ENCODE measurements at places on chromosomes 5 and 9.

GRCh38 chr9:117340422-117340821 lies 74.4 kb downstream of the ASTN2 start:
- DNase-seq = no peak

DNA sequence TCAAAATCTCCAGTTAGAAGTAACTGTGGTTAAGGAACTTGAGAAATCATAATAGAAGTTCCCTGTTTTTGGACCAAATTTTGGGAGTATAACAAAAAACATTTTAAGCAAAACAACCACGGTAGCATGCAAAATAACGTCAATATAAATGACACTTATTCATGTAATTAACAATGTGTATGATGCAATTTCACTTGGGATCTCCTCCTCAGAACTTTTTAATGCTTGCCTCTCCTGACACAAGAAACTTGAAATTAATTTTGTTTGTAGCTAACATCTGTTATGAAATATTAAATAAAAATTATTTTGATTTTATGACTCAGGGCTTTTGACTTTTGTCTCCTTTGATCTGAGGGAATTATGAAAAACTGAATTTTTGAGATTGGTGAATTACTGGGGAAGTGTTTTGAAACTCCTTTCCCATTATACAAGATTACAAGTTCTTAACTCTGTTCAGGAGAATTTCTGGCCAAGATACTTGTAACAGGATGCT lies 149.7 kb downstream of the ATP10B start:
- DNase-seq = no peak

- no peak for DNase-seq
These were observed 146.8 kb upstream of the DAPK1 start for GRCh38 chr9:87350915-87351314.

DNA sequence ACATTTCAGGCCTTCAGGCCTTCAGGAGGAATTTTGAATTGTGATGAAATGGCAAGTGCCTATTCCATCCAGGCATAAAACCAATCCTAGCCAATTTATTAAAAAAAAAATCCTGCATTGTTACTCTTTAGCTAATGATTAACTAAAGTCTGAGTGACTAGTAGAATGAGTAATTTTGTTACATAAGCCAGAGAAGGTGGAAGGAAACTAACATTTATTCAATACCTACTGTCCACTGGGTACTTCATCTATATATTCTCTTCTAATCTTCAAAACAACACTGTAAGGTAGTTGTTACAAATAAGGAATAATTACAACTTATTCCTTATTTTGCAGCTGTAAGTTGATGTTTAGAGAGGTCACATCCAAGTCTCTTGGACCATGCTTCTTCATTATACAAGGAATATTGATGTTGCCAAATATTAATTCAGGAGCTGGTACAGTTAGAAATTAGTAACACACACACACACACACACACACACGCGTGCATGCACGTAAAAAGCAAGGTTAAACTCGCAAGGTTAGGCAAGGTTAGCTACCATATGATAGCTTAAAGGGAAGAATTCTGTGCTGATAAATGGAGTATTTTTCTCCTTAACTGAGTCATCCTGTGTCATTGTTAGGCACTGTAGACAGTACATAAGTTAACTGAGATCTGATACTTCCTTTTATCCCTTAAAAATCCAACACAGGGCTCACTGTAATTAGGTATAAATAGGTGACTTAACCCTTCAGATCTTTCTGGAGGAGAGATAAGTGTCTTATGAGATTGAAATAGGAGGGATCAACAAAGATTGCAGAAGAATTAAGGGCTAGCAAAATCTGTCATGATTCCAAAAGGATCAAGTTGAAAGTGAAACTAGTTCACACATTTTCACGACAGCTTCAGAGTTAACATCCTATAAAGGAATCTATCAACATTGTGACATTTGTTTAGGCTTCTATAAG lies 596.9 kb downstream of the PDE4D start:
- no peak for DNase-seq

DNA sequence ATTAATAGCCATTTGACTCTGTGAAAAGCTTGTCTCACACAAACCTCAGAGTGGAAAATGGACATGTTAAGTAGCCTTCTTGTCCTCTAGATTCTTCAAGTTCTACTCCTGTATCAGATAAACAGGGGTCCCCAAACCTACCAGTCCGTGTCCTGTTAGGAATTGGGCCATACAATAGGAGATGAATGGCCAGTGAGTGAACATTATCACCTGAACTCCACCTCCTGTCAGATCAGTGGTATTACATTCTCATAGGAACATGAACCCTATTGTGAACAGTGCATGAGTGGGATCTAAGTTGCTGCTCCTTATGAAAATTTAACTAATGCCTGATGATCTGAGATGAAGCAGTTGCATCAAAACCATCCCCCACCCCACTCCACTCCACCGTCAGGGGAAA lies 136.3 kb downstream of the TMEM232 start:
- no peak for DNase-seq

- no peak for DNase-seq
These were observed 162.6 kb downstream of the CPLANE1 start for GRCh38 chr5:37086466-37087173.

GRCh38 chr9:111919875-111920274 lies 23.3 kb downstream of the UGCG start:
- DNase-seq = no peak

- no peak for DNase-seq
These were observed 254.8 kb upstream of the PDE4D start for GRCh38 chr5:60148366-60148765.

DNA sequence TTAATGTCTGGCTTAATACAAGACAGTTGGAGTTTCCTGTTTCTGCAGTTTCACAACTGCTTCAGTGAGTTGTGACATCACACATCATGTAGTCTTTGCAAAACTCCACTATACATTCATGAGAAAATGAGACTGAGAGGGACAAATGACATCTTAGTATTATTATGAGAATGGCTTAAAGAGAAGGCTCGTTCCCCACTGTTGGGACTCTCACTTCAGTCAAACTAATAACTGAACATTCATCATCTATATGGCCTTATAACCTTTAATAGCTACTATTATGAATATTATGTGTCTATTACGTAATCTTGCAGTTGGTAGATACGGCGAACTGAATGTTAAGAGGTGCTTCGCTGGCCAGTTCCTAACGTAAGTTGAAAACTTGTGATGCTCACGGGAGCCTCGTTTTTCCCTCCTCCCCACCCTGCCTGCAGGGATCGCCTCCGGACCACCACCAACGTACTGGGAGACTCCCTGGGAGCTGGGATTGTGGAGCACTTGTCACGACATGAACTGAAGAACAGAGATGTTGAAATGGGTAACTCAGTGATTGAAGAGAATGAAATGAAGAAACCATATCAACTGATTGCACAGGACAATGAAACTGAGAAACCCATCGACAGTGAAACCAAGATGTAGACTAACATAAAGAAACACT lies 79.4 kb downstream of the SLC1A3 start:
- no peak for DNase-seq

DNA sequence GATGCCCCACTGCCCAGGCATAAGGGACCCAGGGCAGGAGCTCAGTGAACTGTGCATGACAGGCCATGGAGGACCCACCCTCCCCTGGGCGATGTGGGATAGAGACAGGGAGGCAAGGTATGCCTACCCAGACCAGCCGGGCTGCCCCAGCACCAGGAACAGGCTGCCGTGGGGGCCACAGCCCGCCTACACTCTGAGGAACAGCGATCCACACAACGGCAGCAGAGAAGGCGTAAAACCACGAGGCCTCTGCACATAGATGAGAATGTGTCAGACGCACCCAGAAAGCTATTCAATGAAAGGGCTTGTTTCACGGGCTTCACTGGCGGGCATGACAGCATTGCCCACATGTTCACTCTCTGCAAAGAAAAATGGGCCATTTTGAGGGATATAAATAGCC lies 49.5 kb downstream of the SEMA4D start:
- no peak for DNase-seq

GRCh38 chr9:98810102-98810842 lies 2.8 kb downstream of the GALNT12 start:
- DNase-seq = no peak

- no peak for DNase-seq
These were observed 19.0 kb downstream of the FBXW5 start for GRCh38 chr9:136925414-136926153.

- no peak for DNase-seq
These were observed 38.3 kb upstream of the TENT4A start for GRCh38 chr5:6674886-6675285.

DNA sequence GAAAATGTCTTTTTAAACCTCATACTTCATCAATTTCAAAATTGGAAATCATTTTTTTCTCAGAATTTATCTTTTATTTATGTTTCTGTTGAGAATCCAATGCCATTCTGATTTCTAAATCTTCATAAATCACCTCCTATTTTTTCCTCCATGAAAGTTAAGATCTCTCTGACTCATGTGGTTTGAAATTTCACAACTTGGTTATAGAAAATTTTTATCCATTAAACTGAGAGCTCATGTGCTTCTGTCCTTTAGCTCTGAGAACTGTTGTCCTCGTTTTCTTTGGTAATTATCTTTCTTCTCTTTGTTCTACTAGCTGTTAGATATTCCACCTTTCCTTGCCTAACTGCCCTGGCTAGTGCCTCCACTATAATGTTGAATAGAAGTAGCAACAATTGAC lies 1.5 kb upstream of the RNF180 start:
- no peak for DNase-seq

GRCh38 chr9:27145143-27145542 lies 36.1 kb downstream of the TEK start:
- no peak for DNase-seq

DNA sequence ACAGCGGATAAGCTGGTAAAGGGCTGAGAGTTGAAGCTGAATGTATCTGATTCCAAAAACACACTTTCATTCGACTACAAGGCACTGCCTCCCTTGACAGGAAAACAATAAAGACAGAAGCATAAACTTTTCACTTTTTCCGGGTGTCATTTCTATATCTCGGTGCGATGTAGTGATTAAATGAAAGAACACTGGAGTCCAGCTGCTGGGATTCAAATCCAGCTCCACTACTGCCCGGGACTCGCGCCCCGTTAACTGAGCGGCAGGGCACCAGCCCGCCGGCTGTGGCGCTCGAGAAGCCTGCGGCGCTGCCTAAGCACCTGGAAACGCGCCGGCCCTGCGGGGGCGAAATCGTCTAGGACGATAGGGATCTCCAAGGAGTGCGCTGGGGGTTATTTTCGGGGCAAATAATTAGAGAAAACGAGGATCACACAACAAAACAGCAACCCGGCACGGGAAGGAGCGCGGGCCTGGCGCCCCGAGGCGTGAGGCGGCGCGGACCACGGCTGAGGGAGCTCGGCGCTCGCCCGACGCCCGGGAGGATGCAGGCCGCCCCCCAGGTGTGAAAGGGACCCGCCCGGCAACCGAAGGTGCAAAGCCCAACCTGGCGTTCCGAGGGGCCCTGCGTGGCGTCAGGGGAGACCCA lies 837 bp downstream of the UIMC1 start:
- peak; percentile 56 for DNase-seq

GRCh38 chr5:35810601-35811000 lies 46.1 kb upstream of the IL7R start:
- DNase-seq = no peak

DNA sequence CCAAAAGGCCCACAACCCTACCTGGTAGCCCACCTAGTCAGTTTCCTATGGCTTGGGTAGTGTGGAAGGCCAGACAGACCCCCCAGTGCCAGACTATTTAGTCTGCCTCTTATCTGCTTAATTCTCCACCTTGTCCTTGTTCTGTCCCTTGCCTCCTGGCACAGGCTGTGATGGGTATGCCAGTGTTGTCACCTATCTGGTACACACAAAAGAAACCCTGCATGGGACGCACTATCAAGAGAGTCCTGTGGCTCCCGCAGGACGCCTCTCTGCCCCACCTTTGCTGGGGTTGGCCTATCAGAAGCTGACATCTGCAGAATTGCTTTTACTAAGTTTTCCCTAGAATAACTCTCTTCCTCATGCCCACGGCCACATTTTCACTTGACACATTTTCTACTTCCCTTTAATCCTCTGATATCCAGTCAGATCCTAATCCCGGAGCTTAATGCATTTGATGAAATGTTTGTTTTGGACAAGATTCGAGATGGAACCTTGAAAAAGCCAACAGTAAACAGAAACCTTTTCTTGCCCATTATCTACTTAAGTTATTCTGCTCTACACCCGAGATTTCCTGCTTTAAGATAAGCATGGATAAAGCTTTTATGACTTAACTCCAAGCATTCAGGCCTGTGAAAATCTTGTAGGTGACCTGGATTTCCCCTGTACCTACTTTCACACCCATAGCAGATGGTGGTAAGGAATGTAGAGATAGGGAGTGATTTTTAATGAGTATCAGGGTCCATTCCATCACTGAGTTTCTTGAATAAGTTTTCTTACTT lies 468.5 kb downstream of the ZNF608 start:
- no peak for DNase-seq
